ENCODE measurements at places on chromosomes 1 and 21.

DNA sequence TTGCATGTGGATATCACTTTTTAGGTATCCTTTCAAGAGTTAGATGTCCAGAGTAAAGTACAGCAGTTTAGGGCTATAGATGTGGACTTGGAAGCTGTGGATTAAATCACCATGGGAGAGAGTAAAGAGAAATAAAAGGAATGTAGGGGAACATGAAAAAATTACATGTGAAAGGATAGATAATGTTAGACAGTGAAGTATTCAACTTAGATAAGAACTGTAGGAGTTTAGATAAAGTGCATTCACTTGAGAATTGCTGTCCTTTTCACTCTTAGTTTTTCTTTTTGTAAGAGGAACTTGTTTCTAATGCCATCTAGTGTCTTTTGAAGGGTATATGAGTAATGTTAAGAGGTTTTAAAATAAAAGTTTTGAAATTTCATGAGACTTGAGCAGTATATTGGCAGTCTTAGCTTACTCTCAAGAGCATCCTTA, 40.1 kb downstream of the MAST2 start:
- no peak for DNase-seq

GRCh38 chr1:6625584-6626149, 999 bp downstream of the THAP3 start:
- DNase-seq: no peak

GRCh38 chr1:204904228-204904810, 33.7 kb downstream of the NFASC start:
- no peak for DNase-seq

- no peak for DNase-seq
These were observed 50.5 kb downstream of the SIK1 start for GRCh38 chr21:43376478-43376882.

DNA sequence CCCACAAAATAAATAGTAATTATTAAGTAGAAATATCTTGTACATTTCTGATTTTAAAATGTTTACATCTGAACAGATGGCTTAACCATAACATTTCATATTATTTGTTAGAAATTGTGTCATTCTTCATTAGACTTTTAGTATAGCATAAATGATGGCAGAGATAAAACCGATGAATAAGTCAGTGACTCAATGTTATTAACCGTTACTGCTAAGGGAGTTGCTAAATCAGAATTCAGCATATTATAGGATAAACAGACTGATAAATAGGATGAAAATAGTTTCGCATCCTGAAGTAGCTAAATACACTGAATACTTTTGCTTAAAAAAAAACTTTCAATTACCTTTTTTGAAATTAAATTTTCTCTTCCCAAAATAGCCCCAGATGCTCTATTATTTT, 610.6 kb upstream of the ZP4 start:
- no peak for DNase-seq

GRCh38 chr1:77888081-77888780, at the start of gene NEXN:
TSS of gene NEXN (plus strand) at chr1:77888624. CDS start at chr1:77916107, 27,483 bp downstream.
- peak; percentile 52 for DNase-seq

- DNase-seq: peak; percentile 28
These were observed 49.6 kb downstream of the UBE2T start for GRCh38 chr1:202291961-202292712.

DNA sequence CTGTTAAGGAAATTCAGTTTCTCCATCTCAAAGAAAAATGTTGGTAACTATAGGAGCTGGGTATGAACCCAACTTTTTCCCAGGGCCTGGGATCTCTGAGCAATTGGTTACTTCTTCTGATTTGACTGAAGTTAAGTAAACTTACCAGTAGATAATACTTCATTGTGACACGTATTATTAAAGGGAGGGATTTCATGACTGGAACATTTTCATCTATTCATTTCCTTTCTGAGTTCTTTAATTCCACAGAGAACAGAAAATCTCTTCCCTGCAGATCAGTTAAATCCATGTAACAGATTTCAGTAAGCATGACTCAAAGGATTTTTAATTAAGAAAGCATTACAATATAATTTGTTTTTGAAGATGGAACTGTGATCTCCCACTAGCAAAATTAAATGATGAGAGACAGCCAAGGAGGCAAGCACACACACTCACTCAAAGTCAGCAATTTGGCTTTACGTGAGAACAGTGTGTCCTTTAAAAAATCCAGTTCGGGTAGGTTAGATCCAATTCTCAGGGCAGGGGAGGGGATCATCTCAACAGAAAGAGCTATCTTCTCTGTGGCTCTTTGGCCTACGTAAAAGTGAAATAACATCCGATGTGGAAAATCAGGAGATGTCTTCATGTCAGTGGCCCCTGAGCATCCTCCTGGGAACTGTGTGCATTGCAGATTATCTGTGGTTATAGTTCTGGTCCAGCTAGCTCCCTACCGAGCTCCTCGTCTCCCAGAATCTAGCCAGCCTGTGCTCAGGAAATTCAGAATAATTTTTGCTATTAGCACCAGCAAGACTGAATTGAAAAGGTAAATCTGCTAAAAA, 10.8 kb upstream of the MYOC start:
- DNase-seq: no peak

DNA sequence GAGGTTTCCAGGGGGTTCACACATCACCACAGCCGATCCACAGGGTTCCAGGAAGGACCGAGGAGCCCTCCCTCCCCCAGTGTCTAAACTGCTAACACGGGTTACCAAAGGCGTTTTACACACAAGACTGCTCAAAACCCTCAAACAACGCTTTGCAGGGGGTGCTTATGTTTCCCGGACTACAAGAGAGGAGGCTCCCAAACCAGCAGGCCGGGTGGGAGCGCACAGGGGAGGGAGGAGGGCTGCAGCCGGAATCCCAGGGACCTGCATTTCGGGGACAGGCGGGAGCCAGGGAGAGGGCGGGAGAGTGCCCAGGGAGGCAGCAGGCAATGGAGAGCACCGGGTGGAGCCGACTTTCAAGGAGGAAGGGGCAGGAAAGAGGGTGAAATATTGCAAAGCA, 50.8 kb downstream of the ACBD3 start:
- no peak for DNase-seq

- no peak for DNase-seq
These were observed 70.1 kb downstream of the PGM1 start for GRCh38 chr1:63663301-63663700.

DNA sequence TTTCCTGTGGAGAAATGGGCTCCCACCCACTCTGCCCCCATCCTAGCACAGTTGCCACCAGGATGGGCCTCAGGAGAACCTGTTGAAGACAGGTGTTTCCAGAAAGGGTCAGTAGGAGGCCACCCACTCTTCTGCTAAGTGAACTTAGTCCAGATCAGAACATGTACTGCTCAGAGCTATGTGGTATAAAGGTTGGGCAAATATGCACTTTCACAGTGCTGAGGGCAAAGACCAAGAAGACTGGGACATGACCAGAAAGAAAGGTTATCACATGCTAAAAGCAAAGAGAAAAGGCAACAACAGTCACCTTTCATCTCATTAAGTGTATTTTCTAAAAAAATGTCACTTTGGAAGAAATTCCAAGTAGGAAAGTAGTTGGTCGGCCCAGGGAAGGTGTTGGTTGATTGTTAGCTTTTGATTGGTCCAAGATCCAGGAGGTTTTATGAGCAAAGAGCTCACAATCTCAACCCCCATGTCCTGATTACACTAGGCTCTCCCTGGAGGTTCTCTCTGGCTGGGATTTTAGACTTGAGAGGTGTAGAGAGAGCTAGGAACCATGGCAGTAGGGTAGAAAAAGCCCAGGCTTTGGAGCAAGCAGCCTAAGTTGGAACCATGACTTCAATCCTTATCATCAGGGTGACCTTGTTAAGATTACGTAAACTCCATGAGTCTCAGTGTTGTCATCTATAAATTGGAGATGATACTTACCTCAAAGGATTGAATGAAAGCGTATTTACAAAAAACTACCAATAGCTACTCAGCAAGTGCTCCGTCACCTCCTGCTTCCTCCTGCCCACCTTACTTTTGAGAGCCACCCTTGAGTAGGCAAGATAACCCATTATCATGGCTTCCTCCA, 102.6 kb downstream of the GLUL start:
- no peak for DNase-seq

- no peak for DNase-seq
These were observed 622.4 kb downstream of the MATN1 start for GRCh38 chr1:30101016-30101415.

DNA sequence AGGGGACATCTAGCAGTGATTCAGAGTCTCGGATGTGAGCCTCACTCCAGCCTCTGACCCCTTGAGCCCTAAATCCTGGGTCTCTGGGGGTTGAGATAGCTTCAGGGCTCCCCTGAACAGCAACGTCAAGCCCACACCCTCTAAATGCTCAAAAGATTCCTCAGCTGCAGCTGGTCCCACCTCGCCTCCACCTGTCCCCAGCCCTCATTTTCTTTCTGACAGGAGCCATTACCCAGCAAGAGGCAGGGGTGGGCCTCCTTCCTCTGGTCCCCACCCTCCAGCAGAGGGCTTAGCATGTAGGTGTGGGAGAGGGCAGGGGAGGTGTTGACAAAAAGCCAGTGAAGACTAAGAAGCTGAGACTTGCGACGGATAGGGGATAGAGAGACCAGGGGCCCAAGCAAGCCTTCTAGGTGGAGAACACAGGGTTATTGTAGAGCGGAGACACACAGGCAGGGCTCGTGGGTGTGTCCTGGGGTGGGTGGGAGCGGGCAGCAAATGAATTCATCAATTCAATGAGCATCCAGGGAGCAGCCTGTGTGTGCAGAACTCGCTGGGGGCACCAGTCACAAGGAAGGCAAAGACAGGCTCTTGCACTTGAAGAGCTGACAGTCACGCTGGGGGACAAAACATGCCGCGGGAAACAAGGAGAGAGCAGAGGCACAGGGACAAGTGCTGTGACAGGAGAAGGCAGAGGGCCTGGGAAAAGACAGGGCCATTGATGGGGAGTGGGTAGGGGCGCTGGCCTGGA, 48.9 kb upstream of the GOLT1A start:
- no peak for DNase-seq

DNA sequence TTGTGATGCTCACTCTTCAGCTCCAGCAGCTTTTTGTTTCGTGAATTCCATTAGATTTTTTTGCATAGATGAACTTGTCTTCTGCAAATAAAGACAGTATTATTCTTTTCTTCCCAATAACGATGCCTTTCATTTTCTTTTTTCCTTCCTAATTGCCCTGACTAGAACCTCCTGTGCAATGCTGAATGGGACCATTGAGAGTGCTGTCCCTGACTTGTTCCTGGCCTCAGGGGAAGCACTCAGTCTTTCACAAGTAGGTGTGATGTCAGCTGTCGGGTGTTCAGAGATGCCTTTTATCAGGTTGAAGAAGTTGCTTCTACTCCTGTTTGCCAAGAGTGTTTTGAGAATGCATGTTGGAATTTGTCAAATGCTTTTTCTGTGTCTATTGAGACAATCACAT, 64.3 kb upstream of the ADARB1 start:
- DNase-seq: no peak

DNA sequence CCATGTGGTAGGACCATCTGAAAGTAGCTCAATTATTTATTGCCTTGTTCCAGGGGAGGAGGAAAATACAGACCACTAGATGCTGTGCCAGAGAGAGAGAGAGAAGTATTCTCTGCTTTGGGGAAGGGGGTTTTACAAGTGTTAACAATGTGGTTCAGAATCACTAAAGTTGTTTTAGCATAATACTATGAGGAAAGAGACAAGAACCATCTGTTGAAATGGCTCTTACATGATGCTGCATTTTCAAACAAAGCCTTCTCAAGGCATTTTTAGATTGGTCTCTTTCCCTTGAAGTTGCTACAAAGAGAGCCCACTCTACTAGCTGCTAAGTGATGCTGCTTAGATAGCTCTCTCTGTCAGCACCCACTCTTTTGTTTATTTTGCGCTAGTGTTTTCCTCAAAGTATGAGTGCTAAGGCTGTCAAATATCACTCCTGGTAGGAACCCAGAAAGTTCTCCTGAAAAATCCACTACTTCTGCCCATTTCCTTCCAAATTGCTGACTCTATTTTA, 255.1 kb downstream of the NFIA start:
- no peak for DNase-seq

DNA sequence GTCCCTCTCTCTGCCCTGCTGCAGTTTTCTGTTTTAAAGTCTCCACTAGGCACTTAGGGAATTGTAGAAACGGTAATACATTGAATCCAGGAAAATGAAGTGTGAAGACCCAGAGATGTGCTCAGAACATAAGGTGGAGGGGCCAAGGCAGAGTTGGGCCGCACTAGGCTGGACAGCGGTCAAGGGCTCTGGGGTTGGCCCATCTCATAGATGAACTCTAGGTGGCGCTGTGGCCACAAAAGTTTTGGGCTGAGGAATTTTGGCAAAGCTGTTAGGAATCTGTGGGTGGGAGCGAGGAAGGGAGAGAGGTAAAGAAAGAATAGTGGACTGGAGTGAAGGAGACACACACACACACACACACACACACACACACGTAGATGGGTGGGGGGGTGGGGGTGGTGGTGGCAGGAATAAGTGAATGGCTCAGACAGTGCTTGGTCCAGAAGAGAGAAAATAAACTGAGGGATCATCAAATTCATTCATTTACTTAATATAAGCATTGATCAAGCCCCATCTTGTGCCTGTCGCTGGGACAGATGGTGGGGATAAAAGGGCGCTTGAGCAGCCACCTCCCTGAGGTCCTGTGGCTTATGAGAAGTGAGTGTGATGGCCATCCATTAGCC, 258.5 kb downstream of the TRABD2B start:
- DNase-seq: no peak

DNA sequence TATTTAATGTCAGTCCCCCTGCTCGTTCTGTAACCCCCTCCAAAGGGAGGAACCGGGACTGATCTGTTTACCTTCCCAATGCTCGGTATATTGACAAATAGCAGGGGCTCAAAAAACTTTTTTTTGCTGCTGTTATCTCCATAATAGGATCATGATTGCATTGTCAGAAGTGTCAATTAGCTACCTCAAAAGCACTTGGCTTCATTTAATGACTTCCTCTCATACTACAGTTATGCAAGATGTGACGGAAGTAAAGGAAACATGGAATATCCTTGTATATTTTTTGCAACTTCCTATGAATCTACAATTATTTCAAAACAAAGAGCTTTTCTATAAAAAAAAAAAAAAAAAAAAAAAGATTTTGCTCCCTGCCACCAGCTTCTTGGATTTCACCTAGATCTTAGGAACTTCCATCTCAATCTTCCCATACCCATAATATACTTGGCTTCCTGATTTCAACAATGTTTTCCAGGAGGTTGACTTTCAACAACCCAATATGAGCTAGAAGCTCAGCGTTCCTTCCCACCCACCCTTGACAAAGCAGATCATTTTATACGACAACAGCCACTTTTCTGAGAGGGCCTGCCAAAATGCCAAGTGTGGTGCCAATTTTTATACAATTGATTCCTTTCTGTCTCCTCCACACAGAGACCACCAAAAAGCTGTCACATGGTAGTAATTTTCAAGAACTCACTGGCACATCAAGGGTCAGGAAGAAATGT, 71.7 kb downstream of the SETD4 start:
- DNase-seq: no peak

GRCh38 chr1:221098471-221099405, 219.5 kb downstream of the HLX start:
- no peak for DNase-seq
